ENCODE measurements at places on chromosomes 1 and 21.

DNA sequence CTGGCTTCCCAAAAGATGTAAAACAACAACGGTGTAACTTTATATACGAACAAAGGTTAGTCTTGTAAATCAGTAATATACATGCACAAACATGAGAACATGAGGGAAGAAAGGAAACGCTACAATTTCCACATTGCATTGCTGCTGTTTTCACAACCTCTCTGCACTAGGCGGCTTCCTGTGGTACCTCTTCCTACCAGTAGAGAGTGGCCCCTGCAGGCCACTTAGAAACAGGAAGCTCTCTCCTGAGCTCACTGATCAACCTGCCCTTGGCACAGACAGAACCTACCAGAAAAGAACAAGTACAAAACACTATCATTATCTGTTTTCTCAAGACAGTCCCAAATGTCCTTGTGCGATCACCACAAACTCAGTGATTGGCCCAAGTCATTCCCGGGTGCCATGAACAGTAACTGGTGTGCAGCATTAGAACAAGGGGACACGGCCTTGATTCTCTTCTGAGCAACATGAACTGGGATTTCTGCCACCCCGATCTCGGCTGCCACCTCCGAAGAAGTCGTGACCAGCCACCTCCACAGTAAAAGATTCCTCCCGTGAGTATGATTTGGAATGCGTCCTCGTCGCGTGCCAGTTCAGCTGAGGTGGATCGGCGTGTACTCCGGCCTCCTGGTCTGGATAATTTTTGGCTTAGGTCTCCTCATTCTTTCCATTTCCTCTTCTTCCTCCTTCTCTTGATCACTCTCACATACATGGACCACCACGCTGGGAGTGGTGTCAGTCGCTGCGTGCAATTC lies 5.7 kb upstream of the KCNE1 start:
- DNase-seq: peak; percentile 86

DNA sequence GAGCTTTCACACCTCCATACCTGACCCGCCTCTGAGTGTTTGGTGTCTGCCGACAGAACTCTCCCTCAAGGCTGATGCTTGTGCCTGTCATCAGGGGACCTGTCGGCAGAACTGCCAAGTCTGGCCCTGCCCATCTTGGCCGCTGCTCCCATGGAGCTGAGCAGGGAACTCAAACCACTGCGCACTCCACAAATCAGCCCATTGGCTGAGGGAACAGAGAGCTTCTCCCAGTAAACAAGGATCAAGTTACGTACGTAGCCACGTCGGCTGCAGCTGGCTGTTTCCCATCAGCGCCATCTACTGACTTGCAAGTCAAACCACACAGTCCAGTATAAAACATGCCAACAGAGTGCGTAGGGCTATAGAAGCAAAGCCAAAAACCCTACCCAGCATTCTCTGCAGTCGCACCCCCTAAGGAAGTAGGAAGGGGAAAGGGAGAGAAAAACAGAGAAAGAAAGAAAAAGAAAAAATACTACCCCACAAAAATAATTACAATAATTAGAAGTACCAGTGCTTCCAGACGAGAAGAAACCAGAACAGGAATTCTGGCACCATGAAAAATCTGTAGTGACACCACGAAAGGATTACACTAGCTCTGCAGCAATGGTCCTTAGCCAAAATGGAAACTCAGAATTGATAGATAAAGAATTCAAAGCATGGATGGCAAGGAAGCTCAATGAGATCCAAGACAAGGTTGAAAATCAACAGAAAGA lies 13.1 kb downstream of the KRTAP13-1 start:
- no peak for DNase-seq

GRCh38 chr1:43545695-43546387 lies 15.2 kb downstream of the PTPRF start:
- no peak for DNase-seq

DNA sequence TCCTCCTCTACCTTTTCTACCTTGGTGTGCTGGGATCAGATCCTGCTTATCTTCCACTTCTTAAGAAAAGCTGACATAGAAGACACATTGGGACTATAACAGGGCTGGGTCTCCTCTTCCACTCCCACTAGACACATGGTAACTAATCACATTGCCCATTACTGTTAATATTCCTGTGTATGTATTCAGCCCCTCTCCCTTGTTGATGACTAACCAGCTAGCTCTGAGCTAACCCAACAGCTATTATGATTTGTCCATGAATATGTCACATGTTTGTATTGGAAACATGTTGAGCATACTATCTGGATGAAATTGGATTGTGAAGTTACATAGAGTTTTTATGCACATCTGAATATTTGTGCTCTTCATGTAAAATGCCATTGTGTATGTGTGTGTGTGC lies 52.9 kb downstream of the MPZL1 start:
- DNase-seq: no peak

DNA sequence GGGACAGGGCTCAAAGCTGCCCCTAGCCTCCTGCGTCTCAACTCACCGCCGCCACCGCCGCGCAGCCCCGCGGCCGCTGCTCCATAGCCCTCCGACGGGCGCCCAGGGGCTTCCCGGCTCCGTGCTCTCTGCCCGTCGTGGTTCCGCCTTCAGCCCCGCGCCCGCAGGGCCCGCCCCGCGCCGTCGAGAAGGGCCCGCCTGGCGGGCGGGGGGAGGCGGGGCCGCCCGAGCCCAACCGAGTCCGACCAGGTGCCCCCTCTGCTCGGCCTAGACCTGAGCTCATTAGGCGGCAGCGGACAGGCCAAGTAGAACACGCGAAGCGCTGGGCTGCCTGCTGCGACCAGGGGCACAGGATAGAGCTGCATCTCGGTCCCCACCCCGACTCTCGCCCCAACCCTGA lies at the start of gene TNFRSF25:
Gene TNFRSF25, minus strand, starts transcription at position 151 of the 400 bp plus-strand sequence. Its CDS starts 66 bp downstream, at position 85.
- DNase-seq: no peak

GRCh38 chr1:215489771-215490565 lies 77.1 kb upstream of the KCTD3 start:
- no peak for DNase-seq

GRCh38 chr1:40636777-40637176 lies 28.7 kb downstream of the RIMS3 start:
- DNase-seq: no peak

DNA sequence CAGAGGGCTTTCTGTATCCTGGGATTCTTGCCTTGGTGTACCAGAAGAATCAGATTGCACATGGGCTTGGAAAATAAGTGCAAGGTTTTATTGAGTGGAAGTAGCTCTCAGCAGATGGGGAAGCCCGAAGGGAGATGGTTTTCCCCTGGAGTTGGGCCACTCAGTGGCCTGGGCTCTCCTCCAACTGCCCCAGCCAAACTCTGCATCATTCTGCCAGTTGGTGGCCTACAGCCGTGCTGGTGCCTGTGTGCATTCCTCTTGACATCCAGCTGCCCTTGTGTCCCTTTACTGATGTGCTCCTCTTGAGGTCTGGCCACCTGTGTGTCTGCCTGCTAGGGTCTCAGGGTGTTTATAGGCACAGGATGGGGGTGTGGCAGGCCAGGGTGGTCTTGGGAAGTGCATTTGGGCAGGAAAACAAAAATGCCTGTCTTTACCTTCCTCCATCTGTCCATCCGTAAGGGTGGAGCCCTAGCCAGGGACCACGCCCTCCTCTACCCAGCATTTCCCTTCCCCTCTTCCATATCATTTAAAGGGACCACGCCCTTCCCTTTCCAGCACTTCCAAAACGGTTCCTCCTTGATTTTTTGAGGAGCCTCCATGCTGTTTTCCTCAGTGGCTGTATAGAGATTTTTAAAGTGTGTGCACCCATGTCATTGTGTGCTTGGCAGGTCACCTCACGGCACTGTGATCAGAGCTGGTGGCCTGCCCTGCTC lies 18.9 kb downstream of the SNAP47 start:
- no peak for DNase-seq

GRCh38 chr1:11860587-11860986 lies 1.8 kb upstream of the NPPB start:
- no peak for DNase-seq

GRCh38 chr1:201563941-201564340 lies 25.0 kb downstream of the NAV1 start:
- no peak for DNase-seq

GRCh38 chr1:228277491-228278431 lies 69.9 kb downstream of the OBSCN start:
- no peak for DNase-seq

DNA sequence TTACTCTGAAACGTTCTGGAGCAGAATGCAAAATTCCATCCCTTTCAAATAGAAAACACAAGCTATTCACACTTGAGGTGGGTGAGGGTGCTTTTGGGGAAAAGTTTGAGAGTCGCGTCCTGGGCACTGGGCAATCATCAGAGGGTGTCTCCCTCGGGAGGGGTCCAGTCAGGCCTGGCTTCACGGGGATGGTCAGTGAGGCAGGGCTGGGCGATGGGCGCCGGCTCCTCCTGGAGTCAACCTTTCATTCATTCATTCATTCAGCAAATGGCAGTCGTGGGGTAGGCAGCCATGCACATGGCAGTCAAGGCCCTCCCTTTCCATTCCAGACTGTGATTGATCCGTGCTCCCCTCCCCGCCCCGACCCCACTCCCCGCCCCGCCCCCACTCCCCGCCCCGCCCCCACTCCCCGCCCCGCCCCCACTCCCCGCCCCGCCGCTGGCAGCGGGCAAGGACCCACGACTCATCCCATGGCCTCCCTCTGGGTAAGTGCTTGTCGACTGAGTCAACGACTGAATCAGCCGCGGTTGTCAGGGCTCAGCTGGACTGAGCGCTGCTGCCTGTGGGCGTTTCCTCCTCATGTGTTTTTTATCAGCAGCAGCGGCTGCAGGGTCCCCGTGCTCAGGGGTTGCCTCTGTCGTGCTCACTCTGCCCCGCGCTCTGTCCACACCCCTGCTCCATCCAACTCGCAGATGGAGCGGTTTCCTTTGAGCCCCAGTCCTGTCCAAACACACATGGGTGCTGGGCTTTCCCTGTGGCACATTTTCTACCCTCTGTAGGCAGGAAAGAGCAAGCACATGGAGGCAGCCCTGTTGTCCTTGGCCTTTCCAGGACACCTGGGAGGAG lies 12.5 kb upstream of the SPSB1 start:
- no peak for DNase-seq

- no peak for DNase-seq
Measured at GRCh38 chr1:40982721-40983120, 3.2 kb downstream of the CTPS1 start.

- no peak for DNase-seq
Measured at GRCh38 chr1:227356620-227357146, 38.4 kb upstream of the CDC42BPA start.

DNA sequence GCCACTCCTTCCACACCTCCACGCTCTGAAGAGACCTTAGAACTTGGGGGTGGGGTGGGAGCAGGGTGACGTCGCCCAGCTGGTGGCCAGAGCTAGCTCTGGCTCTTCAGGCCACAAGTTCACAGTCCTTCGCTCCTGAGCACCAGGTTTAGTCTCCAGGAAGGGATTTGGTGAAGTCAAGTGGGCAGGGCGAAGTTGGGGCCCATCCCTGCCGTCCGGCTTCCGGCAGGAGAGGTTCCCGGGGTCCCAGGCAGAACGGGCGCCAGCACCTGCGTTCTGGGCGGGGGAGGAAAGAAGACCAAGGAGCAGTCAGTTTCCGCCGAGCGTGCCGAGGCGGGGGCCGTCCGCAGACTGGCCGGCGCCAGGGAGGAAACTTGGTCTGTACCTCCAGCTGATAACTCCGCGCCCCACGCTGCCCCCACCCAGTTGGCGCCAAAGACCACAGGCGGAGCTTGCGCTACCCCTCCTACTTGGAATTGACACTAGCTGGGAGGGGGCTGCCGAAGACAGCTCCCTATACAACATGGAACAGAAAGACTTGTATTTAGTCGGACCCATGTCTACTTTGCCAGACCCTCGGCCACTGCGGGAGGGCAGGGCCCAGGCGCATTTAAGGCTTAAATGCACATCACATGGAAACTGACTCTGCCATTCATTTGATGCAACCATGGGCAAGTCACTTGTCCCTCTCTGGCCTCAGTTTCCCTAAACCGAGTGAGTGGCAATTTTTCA lies 995 bp downstream of the ID3 start:
- DNase-seq: no peak

DNA sequence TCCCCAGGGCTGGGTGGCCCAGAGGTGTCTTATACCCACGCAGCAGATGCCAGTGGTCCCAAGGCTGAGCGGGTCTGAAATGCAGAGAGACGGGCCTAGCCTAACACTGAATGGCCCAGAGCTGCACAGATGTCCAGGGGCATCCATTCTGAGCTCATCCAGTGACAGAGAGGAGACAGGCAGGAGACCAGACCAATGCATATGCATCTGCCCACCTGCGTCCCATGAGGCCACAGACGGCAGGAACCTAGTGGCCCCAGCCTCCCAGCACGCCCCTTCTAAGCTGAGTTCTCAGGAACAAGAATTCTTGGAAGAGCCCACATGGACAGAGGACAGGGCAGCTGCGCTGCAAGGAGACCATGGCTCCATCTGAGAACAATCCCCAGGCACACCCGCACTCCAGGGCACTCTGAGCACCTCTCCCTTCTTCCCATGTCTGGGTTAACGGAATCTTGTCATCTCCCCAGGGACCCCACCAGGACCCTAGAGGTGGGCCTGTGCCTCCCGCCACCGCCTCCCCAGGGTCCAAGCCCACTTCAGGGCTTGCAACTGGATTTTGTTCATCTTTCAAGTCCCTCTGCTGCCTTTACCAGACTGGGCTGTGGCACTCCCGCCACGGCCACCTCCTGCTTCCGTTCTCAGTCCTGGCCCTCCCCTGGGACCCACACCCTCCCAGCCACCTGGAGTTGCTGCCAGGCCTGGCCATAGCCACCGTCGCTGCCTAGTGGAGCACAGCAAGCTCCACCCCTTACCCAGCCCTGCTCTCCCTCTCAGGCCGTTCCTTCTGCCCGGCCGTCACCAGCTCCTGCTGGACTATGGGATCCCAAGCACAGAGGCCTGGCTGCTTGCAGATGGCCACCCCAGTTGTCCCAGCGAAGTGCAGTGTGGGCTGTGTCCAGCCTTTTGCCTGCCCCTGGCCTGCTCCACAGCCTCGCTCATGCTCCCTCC lies 3.3 kb downstream of the WNT3A start:
- no peak for DNase-seq

DNA sequence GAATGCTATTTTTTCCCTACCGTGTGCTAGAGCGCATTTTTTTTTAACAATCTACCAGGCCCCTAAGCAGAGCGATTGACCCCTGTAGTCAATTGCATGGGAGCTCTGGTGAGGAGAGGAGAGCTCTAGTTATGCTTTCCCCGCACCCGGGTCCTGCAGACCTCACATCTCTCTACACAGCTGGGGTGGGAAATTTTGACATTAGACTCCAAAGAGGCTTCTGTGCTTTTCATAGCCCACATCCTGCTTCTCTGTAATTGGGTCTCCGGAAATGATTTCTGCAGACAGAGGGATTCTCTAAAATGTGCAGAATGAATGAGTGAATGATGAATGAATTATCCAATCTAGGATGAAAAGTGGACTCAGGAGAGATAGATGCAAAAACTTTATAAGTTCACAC lies 41.5 kb upstream of the DUSP10 start:
- no peak for DNase-seq

DNA sequence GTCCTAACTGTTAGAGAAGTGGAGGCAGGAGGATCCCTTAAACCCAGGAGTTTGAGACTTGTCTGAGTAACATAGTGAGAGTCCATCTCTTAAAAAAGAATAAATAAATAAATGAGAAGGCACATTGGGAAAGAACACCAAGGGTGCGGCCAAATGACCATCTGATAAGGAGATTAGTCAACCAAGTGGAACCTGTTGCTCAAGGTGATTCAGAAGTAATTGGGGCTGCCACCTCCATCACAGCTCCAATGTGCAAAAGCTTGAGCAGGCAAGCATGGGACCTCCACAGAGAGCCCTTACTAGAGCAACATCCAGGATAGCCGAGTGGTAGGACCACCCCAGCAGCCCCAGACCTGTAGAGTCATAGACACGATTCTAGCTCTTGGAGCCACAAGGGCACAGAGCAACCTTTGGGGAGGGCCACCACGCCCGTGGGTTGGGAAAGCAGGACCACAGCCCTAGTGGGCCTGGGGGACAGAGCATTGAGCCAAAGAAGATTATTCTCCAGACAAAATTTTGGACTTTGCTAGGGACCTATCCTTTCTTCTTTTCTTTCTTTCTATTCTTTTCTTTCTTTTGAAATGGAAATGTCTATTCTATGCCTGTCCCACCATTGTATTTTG lies 40.9 kb downstream of the KCNK1 start:
- no peak for DNase-seq
